ENCODE measurements at places on chromosomes 5 and 9.

GRCh38 chr5:96991708-96992107 lies 55.8 kb downstream of the LNPEP start:
- no peak for DNase-seq

DNA sequence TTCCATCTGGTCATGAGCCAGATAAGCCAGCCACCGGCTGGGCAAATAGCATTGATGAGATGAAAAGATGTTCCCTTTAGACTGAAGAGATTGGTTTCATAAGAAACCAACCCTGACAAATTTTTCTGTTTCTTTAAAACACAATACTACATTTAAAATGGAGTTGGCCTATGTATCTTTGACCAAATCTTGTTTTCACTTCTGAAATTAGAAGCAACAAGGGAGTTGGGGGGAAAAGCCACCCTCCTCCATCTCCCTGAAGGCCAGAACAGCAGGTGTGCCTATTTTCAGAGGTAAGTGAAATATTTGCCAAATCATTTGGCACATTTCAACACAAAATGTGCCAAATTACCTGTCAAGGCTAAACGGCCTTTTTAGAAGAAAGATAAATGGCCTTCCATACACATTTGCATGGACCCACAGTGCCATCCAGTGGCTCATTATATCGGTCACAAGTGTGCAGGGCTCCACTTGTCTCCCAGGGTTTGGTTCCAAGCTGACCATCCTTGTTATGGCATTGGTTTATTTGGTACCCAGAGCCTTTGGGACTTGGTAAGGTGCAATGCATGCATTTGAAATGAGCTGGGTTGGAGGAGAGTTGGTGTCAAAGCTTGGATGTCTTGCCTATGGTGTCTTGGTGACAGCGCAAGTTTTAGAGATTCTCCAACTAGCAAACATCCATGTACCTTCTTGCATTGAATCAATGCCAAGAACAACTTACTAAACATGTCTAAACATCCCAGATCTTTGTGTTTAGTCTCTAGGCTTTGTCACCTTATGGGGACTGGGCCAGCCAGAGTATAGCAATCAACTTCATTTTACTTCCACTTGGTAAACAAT lies 372.0 kb upstream of the KIF2A start:
- DNase-seq: no peak

DNA sequence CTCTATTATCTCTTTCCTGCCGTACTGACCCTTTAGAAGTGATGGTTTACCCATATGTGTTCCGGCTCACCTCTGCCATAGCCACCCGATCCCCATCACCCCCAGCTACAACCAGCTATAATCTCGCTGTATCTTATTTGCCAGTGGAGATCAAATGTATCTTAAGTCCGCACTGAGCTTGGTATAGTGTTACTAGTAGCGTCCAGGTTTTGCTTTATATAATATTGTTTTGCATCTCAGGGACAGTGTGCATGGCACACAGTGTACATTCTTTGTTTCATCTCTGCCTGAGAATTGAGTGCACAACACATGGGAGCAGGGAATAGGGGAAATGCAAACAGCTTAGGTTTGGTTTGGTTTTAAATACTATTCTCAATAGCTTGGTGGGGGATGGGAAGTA lies 135.8 kb upstream of the SNX2 start:
- DNase-seq: no peak

- DNase-seq: no peak
Observed at GRCh38 chr5:139402561-139403158, 1.2 kb downstream of the SPATA24 start.

GRCh38 chr9:73844135-73844534 lies 653.0 kb upstream of the RORB start:
- DNase-seq: no peak

- no peak for DNase-seq
Observed at GRCh38 chr5:52328220-52328806, 459.4 kb upstream of the ITGA1 start.

GRCh38 chr9:2209400-2209799 lies 194.3 kb downstream of the SMARCA2 start:
- DNase-seq: no peak

DNA sequence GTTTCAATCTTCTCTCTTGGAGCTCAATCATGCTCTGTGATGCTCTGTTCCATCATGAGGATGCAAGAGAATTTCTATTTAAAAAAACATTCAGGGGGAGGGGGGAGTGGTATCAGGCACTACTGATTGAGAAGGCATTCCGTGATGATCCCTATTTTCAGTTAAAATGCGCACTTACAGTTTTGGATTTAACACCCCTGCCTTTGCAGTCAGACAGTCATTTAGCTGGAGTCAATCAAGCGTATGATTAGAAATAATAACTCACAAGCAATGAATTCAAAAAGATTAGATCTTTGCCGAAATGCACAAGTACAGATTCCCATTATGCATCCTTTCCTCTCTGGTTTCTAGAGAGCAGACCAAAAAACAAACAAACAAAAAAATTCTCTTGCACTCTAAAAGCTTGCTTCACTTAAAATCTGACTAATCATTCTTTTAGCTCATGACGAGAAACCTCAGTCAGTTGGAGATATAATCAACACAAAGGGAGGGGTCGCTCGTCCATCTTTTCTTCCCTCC lies 55.4 kb downstream of the EFNA5 start:
- DNase-seq: no peak

DNA sequence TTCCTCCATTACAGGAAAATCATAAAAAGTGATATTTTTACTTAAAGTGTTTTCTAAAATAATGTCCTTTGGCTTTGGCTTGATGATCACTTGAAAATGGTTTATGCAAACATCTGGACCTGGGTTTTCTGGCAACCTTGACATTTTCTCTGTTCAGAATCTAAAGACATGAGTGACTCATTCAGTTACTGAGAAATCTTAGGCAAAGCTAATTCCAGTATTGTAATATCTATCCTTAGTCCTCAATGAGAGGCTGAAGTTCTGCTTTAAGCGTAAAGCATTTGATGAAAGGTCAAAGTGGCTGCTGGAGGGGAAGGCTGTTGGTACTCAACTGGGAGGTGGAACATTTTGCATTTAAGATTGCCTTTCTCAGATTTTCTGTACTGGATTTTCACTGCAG lies 2.3 kb downstream of the MAN2A1 start:
- no peak for DNase-seq

DNA sequence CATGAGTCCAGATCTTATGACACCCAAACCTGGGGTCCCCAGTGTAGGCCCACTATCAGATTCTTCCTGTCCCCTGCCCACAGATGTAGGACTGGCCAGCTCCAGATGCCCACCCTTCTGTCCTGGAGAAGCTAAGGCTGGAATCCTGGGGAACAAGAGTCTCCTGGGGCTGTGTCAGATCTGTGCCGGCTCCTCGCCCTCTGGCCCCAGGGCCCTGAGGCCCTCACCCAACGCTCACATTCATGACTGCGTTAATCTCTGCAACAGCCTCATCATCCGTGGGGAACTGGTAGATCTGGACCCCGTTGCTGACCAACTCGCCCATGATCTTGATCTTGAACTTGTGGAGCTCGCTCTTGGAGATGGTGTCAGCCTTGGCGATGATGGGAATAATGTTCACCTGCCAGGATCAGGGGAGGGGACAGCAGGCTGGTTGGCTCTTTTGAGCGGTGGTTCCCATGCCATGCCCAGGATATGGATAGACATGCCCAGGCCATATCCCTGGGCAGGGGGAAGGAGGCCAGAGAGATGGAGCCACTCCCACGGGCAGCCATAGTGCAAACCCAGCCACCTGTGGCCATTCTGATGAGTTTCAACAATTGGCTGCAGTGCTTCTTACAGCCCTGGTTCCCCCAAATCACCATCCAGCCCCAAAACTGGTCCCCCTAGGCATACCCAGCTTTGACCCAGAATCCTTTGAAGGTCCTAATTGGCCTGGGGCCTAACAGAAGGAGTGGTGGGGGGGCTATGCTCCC lies 14.6 kb downstream of the SEPTIN8 start:
- DNase-seq: no peak

- no peak for DNase-seq
Observed at GRCh38 chr9:113823421-113823820, 52.7 kb upstream of the ZNF618 start.

DNA sequence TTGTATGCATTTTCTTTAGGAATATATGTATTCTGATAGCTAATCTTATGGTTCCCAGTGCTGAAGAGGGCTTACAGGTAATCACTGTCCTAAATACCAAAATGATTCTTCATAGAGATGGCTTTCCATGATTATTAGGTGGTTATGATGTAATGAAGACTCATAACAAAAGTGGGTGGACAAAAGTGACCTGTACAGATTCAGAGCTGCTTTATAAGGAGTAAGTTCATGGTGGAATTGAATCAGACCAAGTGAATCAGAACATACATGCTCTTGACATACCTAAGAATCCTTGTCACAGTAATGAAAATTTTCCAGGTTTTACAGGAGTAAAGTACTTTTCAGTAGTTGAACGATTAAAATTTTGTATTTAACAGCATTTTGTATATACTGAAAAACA lies 105.6 kb downstream of the NIPBL start:
- no peak for DNase-seq

DNA sequence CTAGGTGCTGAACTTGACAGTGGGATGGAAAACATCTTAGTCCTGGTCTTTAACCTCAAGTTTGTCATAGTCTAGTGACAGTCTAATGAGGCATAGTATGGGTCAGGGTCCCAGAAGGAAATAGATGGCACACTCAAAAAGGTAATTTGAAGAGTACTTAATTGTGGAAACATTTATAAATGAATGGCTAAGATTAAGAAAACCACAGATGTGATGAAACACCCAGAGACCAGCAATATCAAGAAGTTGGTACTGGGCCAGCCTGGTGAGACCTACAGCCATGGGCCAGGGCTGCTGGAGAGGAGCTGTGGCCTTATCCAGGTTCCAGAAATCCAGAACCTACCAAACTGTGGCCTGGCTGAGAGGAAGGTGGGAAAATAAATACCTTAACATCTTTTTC lies 93.5 kb upstream of the ATG10 start:
- DNase-seq: no peak

DNA sequence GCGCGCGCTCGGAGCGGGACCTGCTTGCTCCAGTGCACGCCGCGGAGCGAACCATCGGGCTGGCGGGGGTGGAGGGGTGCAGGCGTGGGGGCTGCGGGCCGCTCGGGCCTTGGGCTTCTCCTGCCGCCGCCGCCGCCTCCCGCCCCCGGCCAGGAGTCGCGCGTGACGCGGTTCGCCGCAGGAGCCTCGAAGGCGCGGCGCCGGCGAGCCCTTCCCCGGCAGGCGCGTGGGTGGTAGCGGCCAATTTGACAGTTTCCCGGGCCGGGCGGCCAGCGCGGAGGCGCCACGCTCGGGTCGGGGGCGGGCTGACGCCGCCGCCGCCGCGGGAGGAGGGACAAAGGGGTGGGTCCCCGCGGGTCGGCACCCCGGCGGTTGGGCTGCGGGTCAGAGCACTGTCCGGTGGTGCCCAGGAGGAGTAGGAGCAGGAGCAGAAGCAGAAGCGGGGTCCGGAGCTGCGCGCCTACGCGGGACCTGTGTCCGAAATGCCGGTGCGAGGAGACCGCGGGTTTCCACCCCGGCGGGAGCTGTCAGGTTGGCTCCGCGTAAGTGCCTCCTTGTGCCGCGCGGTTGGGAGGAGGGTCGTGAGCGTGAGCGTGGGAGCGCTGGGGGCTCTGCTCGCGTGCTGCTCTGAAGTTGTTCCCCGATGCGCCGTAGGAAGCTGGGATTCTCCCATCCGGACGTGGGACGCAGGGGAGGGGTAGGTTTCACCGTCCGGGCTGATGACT lies at the start of gene TJP2:
TJP2 (plus strand) TSS at position 387 of the 725 bp plus-strand sequence; CDS start at position 483, 96 bp downstream.
- DNase-seq: peak; percentile 25

DNA sequence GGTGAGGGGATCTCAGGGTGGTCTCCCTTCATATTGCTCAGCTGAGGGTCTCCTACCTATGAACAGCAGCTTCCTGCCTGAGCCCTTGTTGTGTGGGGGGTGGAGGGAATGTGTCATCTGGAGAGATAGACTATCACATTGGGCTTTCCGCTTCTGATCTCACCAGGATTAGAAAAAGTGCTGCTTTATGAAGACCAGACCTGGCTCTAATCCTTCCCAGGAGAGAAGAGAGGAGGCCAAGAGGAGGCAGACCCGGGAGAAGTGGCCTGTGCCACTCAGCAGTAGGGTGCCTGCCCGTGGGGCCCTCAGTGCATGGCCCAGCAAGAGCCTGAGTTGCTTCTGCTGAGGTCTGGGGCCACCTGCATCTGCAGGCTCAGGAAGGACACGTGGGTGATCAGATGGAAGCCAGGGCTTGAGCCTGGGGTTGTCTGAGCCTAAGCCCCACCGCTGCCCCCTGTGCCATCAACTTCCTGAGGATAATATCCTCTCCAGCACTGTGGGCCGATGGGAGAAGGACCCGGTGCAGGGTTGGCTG lies 22.1 kb upstream of the COL5A1 start:
- no peak for DNase-seq
